Neural crest cell (in vitro differentiated cells): ENCODE measurements at places on chromosomes 1 and 21.

- no peak for DNase-seq
These were observed 138.0 kb upstream of the CD34 start for GRCh38 chr1:208048904-208049303.

DNA sequence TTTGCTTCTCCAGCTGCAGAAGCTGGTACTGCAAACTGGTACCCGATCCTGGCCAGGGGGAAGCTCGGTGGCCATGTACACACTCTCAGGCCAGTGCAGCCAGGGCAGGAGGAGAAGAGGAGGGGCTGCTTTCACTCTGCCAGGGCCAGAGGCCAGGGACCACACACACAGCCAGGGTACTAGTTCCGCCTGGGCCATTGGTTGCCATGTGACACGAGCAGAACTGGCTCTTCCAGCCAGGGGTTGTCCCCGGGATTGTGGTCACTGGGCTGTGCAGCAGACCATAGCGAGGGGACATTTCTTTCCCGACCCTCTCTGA, 3.7 kb upstream of the SHISAL2A start:
- DNase-seq, result peak; percentile 66

DNA sequence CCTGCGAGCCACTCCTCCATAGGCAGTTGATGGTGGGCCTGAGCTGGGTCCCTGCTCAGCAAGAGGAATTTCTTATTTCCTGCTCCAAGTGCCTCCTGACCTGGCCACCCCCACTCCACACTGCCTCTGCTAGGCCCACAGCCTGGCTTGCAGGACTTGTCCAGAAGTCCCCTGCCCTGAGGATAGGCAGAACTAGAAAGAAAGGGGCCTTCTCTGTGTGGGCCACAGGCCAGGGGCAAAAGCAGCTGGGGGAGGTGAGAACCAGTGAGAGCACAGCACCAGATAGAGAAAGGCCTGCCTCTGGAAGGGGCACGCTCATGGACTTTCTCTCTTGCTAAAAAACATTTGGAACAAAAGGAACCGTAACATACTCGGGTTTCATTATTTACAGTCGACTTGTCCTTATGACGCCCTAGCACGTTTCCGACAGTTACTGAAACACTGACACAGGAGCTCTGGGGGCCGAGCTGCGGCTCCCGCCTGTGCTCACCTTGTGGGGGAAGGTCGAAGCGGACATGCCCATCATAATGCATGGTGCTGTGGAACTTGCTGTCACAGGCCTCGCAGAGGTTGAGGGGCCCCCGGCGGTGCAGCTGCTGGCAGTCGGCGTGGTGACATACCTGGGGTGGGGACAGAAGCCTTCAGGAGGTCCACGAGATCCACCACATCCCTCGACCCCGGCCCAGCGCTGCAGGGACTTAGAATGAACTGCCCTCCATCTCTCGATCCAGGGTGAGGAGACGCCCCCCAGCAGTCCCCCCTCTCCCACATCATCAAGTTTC, 11.3 kb upstream of the TNFRSF25 start:
- DNase-seq, result no peak

GRCh38 chr21:26846036-26846931, 1.1 kb upstream of the ADAMTS1 start:
- peak; percentile 61 for DNase-seq

GRCh38 chr1:67811781-67812180, 21.5 kb downstream of the GNG12 start:
- DNase-seq, result no peak

DNA sequence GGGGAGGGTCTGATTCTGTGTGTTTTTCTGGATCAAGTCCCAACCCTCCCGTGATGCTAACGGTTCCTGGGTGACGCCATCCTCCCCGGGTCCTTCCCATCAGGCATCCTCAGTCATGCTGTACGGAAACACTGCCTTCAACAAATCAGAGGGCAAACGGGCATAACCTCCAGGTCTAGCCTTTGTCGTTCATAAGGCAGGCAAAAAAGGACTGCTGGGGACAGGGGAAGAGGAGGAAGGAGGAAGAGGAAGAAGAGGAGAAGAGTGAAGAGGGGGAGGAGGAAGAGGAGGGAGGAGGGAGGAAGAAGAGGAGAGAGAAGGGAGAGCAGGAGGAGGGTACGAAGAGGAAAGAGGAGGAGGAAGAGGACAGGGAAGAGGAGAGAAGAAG, 84.4 kb downstream of the ITPKB start:
- no peak for DNase-seq

DNA sequence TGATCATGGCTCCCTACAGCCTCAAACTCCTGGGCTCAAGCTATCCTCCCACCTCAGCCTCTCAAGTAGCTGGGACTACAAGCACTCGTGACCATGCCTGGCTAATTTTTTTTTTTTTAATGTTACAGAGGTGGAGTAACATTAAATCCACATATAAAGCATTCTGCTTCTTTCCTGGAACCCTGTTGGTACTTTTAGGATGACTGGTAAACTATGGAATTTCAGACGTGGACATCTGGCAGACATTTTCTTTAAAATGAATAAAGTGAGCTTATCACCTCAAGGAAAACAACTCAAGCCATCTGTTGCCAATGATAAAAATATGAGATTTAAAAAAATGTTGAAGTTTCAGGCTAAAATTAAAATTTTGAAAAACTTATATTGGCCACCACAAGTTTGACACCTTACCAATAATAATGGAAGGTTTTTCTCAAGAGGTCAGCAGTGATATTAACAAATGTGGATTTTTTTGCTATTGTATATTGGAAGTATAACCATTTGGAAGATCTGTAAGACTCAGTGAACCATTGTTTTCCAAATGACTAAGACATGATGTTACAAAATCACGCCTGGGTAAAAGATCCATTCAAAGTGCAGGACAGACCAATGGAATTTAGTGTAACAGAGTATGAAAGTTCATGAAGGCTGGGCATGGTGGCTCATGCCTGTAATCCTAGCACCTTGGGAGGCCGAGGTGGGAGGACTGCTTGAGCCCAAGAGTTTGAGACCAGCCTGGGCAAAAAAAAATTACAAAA, 52.7 kb upstream of the EIF4G3 start:
- no peak for DNase-seq

GRCh38 chr1:39089931-39090521, 63.9 kb downstream of the NDUFS5 start:
- no peak for DNase-seq

DNA sequence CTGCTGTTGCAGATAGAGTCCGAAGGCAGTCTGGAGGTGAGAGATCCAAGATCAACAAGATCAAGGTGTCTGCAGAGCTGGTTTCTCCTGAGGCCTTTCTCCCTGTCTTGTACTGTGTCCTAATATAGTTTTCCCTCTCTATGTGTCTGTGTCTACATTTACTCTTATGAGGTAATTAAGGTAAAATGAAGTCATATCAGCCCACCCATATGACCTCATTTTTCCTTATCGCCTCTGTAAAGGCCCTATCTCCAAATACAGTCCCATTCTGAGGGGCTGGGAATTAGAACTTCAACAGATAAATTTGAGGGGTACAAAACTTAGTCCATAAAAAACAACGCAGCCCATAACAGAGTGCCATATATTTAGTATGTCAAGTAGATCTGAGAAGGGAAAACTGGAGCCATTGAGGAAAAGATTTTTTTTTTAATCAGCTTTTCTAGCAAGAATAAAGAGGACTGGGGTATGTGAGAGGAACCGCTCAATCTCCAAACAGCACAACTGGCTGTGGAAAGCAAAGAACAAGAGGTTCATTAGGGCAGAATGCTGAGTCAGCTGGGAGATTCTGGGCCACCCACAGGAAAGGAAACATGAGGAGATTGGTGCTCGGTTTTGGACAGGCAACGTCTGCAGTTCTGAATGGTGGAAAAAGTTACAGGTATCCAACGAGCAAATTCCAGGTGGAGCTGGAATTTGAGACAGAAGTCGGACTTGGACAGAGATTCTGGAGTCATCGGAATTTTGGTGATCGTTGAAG, 65.7 kb downstream of the MAP3K21 start:
- no peak for DNase-seq

DNA sequence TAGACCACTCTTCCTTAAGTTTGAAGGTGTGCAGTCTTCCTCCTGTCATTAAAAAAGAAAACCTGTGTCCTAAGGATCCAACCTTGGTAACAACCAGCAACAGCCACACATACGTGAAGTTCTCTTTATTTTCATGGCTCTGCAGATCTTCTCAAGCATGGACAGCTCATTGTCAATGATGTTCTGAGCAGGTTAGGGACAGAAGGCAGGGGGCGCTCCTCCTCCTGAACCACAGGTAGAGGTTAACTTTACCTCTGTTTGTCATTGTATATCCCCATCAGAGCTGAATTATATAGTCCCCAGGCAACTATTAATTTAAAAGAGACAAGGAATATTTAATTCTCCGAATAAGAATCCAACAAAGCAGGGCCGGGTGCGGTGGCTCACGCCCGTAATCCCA, 52.5 kb upstream of the CR2 start:
- DNase-seq, result no peak

DNA sequence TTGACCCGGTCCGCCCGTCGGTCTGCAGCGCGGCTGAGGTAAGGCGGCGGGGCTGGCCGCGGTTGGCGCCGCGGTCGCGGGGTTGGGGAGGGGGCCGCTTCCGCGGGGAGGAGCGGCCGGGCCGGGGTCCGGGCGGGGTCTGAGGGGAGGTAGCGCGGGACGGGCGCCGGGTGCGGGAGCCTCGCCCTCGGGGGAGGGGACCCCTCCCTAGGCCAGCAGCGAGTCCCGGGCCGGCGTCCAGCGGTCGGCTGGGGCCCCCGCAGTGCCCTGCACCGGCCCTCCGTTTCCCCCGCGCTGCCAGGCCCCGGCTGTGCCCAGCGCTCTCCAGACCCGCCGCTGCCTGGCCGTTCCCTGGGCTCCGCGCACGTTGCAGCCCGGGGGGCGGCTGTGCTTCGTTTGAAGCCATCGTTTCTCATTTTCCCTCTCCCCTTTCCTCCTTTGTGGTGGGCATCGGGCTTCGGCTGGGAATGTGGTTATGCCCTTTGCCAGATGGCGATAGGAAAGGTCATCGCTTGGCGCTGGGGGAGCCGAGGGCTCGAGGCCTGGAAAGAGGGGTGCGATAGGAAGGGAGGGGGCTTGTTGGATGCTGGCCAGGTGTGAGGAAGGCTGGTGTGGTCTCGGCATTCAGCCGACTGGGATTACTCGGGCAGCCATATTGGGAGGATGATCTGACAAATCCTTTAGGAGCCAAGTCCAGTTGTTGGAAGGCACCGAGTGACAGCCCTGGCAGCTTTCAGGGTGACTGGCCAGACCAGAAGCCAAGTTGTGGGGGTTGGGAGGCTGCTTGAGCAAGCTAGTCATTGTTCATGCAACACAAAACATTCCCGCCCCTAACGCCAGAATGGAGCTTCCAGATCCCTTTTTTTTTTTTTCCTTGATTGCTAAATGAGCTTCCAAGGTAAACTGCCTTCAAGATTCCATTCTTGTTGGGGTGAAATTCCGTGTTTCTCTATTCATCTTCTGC, 753 bp downstream of the KIF1B start:
- peak; percentile 37 for DNase-seq

- peak; percentile 16 for DNase-seq
These were observed 57.0 kb downstream of the SLC22A15 start for GRCh38 chr1:116033322-116033721.

DNA sequence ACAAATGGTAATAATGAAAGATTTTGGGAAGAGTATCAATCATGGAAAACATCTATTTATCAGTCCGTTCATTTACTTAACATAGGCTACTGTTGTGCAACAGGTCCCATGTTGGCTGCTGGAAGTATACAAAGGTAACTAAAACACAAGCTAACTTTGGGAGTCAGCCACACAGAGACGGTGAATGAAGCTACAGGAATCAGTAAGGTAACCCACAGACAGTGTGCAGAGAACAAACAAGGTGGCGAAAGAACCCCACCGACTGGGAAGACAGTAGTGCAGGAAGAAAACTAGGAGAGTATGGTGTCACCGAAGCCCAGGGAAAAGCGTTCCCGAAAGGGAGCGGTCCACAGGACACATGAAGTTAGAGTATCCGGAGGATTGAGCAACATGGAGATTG, 342.3 kb downstream of the SMYD3 start:
- DNase-seq, result no peak

- no peak for DNase-seq
These were observed at the start of gene OBSCN for GRCh38 chr1:228207851-228208821. Gene OBSCN, plus strand, starts transcription at chr1:228208044. Its CDS starts 3,740 bp downstream, at chr1:228211784.

DNA sequence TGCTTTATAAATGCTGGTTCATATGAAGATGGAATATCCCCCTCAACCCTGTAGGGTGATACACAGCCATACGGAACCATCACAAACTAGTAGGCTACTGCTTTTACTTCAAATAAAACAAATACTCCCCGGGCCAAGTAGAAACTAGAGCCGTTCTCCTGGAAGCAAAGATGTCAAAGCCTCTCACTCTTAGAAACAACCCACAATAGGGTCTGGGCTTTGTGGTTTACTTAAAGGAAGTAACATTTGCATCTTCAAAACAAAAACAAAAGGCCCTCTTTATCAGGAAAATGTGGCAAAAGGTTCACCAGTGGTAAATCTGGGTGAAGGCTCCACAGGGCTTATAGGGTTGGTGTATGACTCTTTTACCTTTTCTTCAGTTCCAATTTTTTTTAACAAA, 49.8 kb downstream of the HLCS start:
- DNase-seq, result no peak

GRCh38 chr1:30771005-30771404, 13.4 kb upstream of the LAPTM5 start:
- DNase-seq, result no peak

DNA sequence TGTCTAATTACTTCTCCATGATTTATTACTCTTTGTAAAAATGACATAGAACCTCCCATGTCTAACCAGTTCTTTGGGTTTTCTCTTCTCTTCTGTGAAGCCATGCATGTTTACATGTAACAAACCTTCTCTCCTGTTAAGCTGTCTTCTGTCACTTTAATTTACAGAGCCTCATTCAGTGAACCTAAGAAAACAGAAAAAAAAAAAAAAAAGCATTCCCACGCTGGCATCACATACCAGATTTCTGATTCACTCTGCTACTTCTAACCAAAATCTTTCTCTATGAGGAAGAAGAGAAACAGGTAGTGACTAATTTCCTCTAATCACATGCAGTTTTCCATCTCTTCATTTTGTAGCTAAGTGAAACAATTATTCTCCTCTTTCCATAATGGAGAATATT, 141.4 kb upstream of the CXADR start:
- DNase-seq, result no peak

DNA sequence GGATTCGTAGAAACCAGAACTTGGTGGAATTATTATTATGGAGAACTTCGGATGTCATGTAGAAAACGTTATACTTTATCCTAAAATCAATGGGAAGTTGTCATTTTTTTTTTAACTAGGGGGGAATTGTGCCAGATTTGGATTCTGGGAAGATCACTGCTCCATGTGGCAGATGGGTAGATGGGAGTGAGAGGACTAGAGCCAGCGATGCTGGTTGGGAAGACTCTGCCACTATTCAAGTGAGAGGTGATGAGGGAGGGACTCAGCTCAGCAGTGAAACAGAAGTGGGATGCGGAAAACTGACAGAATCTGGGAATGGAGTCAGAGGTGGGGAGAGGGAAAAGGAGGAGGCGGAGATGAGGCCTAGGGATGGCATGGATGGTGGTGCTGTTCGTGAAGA, 81.1 kb upstream of the HMGB4 start:
- DNase-seq, result no peak

GRCh38 chr21:35227786-35228185, 178.7 kb upstream of the RUNX1 start:
- DNase-seq, result no peak

GRCh38 chr1:113388621-113389358, 1.5 kb upstream of the MAGI3 start:
- DNase-seq, result no peak
